ENCODE measurements at places on chromosomes 2 and 18.

GRCh38 chr2:62801814-62802523, 96.5 kb downstream of the EHBP1 start:
- H3K4me1 ChIP-seq, result no peaks in the 10 kb centered on the region
- peaks cover 15% of the 10 kb centered on the region for H3K36me3 ChIP-seq
- H3K27me3 ChIP-seq, result no peaks in the 10 kb centered on the region
- no peak overlapping the region for H3K4me3 ChIP-seq

DNA sequence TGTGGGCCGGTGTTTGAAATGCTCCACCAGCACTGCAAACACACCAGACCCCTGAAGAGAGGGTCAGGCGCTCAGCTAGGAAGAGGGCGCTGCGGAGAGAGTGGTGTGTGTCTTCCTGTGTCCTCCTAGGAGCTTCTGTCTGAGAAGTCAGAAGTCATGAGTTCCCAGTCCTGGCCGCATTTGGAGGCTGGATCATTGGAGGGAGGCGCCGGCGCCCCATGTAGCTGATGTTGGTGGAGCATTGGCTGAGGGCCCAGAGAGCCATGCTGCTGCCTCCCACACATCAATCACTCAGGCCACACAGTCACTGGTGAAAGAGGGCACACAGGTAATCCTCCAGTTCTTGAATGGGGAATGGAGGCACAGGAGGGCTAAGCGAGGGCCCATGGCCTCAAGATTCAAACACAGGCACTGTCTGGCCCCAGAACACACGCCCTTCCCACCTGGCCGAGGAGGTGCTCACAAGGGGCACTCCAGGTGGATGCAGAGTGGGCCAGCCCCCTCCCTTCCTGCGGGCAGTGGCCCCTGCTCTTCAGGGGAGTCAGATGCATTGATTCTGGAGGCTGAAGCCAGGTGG, 66.3 kb downstream of the RRM2 start:
- H3K27ac ChIP-seq, result no peak overlapping the region
- no peaks in the 10 kb centered on the region for H3K27me3 ChIP-seq
- DNase-seq, result no peak
- no peak overlapping the region for H3K4me3 ChIP-seq

DNA sequence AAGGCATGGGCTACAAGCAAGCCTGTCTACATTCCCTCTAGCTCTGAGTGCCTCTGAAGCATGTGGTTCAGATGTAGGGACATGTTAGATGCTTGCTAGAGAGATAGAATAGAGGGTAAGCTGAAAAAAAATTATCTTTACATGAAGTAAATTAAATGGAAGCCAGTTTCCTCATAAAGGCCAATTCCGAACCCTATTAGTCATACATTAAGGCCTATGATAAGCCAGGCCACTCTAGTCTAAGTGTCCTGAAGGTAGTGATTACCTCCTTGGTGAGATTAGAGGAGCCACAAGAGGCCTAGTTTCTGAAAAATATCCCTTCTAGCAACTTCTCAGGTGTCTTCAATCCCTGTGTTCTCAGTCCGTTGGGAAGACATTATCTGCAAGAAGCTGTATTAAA, 72.4 kb upstream of the NPAS2 start:
- peaks cover 19% of the 10 kb centered on the region for H3K4me1 ChIP-seq
- no peaks in the 10 kb centered on the region for H3K36me3 ChIP-seq
- DNase-seq, result no peak
- H3K27me3 ChIP-seq, result no peaks in the 10 kb centered on the region

- H3K36me3 ChIP-seq, result peaks cover 99% of the 10 kb centered on the region
- no peaks in the 10 kb centered on the region for H3K4me1 ChIP-seq
- no peaks in the 10 kb centered on the region for H3K27me3 ChIP-seq
- H3K4me3 ChIP-seq, result no peak overlapping the region
These were observed 19.0 kb upstream of the SAG start for GRCh38 chr2:233288663-233289062.

- peaks cover 22% of the 10 kb centered on the region for H3K4me1 ChIP-seq
- H3K27ac ChIP-seq, result peak overlapping the region; percentile 86
- peak overlapping the region; percentile 41 for H3K4me3 ChIP-seq
- no peaks in the 10 kb centered on the region for H3K36me3 ChIP-seq
- DNase-seq, result peak; percentile 88
These were observed 85.2 kb upstream of the NDUFV2 start for GRCh38 chr18:9017167-9017904.

DNA sequence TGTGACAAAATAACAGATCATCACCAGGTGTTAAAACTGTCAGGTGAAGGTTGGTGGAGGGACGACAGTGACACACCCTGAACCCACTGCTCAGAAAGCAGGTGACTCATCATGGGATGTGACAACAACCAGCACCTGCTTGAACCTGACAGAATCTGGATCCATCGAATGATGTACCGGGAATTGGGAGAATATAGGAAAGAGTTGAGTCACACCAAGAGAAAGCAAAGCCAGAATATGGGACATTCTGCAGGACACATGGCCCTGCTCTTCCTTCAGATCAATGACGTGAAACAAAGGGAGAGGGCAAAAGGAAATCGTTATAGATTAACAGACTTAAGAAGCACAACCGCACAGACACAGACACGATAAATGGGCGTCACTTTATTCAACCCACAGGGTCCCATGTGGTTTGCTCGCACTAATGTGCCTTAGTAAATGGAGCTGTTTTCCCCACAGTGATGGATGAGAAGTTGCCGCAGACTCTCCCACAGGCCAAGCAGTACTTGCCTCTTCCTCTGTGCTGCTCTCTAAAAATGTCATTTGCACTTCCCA, 100.1 kb downstream of the CRACDL start:
- H3K36me3 ChIP-seq, result no peaks in the 10 kb centered on the region
- H3K4me3 ChIP-seq, result no peak overlapping the region
- no peaks in the 10 kb centered on the region for H3K27me3 ChIP-seq
- no peak overlapping the region for H3K27ac ChIP-seq

DNA sequence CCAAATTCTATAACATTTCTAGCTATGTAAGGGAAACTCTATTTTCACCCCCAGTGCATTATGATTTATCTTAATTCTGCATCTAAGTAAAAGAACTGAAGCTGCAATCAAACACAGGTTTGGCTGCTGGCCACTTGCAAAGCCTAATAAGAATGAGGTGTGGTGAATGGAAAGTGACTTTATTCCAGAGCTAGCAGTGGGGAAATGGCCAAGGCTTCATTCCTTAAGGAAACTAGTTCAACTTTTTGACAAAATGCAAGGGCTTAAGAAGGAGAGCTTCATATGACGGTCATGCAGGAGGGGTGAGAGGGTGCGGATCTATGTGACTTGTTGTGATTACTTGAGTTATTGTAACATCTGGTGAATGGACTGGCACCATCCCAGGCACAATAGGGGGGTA, 1802.0 kb downstream of the SUCLG1 start:
- no peaks in the 10 kb centered on the region for H3K27me3 ChIP-seq
- no peaks in the 10 kb centered on the region for H3K4me1 ChIP-seq
- DNase-seq, result no peak

DNA sequence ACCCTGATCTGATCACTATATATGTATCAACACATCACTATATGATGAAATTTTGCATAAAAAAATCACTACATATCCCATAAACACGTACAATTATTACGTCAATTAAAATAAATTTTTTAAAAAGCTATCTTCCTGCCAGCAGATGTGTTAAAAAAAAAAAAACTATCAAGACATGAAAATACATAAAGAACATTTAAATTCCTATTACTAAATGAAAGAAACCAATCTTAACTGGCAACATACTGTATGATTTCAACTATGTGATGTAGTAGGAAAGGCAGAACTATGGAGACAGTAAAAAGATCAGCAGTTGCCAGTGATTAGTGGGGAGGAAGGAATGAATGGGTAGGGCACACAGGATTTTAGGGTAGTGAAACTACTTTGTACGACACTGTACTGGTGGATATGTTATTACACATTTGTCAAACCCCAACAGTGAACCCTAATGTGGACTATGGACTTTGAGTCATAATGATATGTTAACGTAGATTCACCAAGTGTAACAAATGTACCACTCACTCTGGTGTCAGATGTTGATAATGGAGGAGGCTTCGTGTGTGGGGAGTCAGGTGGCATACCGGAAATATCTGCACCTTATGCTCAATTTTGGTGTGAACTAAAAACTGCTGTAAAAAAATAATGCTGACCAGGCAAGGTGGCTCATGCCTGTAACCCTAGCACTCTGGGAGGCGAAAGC, 27.4 kb downstream of the USP34 start:
- no peaks in the 10 kb centered on the region for H3K36me3 ChIP-seq
- no peak overlapping the region for H3K4me3 ChIP-seq
- no peak overlapping the region for H3K27ac ChIP-seq
- no peaks in the 10 kb centered on the region for H3K27me3 ChIP-seq

DNA sequence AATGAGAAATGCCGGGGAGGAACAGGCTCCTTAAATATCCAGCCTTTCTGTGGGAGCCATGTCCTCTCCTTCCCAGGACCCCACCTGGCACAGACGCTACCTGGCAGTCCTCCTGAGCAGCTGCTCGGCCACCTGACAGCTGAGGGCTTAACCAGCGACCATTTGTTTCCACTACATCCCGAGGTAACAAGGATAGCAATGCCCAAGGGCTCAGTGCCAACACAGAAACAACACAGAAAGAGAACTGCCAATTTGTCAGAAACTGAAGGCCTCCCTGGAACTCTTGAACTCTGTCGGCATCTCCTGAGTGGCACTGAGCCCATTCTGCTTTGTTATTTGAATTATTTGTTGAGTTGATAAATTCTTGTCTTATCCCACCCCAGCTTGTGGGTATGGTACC, 122.2 kb upstream of the ARHGAP28 start:
- no peaks in the 10 kb centered on the region for H3K27me3 ChIP-seq
- no peaks in the 10 kb centered on the region for H3K36me3 ChIP-seq
- no peak for DNase-seq

DNA sequence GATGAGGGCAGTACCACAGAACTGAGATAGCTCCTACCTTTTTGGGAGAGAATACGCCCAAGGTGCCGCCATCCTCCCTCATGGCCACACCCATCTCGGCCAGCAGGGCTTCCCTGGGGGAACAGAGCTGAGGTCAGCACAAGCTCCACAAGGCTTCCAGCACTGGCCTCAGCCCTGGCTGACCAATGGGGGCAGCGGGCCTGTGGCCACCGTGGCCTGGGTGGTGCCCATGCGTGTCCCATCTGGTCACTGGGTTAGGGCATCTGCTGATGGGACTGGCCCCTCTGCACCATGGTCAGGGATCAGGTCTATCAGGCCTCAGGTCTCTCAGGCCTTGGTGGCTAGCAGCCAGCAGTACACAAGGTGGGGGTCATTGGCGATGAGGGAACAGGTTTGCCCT, 50.9 kb downstream of the KIF1A start:
- H3K36me3 ChIP-seq, result no peaks in the 10 kb centered on the region
- no peak overlapping the region for H3K27ac ChIP-seq

DNA sequence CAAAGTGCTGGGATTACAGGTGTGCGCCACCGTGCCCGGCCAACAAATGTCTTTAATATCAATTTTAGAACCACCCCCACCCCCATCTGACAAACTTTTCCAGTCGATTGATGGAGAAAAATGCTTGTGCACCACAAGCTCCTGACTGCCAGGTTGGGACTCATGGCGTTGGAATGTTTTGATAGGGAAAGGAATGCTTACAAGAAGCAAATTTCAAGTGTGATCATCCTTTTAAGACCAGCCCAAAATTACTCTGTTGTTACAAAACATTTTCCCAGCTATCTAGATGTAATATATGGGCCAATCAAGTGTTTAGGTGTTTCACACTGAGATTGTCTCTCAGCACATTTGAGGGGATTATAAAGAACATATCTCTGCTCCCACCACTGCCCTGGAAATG, 45.2 kb downstream of the UBXN4 start:
- no peak for DNase-seq
- H3K36me3 ChIP-seq, result peaks cover 49% of the 10 kb centered on the region
- no peak overlapping the region for H3K4me3 ChIP-seq
- H3K27me3 ChIP-seq, result no peaks in the 10 kb centered on the region
- no peaks in the 10 kb centered on the region for H3K4me1 ChIP-seq

DNA sequence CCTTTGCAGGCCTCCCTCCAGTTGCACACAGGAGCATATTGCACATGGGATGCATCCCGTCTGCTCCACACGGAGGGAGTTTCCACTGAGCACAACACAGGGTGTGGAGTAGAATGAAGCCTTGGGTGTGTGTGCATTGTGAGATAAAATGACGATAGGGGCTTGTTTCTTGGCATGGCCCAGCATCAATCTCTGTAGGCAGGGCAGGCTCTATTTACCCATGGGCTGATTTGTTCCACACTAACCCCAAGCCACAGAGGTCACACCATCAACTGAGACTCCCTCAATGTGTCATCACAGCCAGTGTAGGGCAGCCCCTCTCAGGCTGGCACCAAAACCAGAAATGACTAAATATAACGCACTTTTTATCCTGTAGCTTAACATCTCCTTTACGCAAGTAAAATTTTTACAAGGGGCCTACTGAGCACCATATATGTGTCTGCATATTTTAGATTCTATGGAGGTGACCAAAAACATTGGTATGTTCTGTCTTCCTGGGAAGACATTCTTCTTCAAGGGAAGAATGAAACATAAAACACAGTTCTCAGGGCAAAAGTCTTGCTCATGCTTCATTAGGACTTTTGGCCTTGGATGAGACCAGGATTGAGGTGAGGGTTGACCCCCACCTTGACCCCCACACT, 2.7 kb upstream of the GKN1 start:
- no peak overlapping the region for H3K4me3 ChIP-seq
- H3K27me3 ChIP-seq, result no peaks in the 10 kb centered on the region
- H3K4me1 ChIP-seq, result no peaks in the 10 kb centered on the region
- H3K36me3 ChIP-seq, result no peaks in the 10 kb centered on the region
- no peak overlapping the region for H3K27ac ChIP-seq

- no peak overlapping the region for H3K27ac ChIP-seq
- no peaks in the 10 kb centered on the region for H3K36me3 ChIP-seq
- H3K27me3 ChIP-seq, result no peaks in the 10 kb centered on the region
- DNase-seq, result no peak
- no peak overlapping the region for H3K4me3 ChIP-seq
- H3K4me1 ChIP-seq, result no peaks in the 10 kb centered on the region
These were observed 229.2 kb upstream of the RGPD4 start for GRCh38 chr2:107597507-107597906.

DNA sequence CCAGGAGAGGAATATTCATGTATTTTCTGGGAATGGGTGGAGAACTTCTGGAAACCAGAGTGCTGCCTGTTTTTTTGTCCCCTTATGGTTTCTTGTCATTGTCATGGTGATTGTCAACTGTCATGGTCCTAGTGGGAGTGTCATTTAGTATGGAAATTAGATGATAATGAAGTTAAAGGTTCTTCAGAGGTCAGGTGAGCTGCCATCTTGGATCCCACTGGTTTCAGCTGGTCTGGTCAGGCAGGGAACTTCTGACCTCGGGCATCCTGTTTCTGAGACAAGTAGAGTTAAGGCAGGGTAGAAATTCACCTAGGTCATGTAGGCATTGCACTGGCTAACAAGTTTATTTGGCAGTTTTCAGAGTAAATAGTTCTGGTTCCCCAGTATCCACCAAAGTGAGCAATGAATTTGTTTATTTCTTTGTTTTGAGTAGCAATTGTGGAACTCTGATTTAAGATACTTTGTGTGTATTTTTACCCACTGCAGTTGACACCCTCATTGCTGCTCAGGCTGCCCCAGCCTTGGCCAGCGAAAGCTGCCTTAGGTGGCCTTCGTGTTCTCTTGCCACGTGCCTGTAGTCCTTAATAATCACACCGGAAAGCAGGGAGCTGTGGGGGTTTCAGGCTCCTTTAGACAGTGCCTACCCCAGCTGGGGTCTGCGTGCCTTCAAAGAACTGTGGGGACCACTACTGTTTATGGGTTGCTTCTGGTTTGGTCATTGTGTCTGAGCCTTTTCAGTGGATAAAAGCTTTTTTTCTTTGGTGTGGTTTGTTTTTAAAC, 48.7 kb downstream of the NCK2 start:
- no peak overlapping the region for H3K27ac ChIP-seq
- H3K27me3 ChIP-seq, result no peaks in the 10 kb centered on the region
- peaks cover 72% of the 10 kb centered on the region for H3K4me1 ChIP-seq
- no peak for DNase-seq
